ENCODE measurements at places on chromosomes 7 and 10.

- DNase-seq: no peak
These were observed 24.7 kb upstream of the SEMA3A start for GRCh38 chr7:84219310-84219709.

DNA sequence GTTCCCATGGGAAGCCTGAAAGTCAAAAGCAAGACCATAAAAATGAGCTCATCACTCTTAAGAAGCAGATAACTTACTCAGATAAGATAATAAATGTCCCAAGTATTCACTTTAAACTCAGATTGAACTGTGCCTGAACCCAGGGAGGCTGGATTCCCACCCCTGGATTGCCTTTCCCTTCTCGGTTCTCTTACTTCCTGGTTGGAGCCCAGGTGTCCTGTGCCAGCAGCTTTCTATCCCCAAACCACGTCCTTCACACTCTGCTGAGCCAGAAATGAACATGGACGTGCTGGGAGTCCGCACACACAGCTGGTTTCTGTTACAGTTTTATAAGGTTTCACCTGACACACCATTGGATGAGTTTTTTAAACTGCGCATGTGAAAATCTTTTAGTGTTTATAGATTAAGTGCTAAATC lies 636.2 kb upstream of the IGFBP3 start:
- no peak for DNase-seq

GRCh38 chr10:114726820-114727271 lies 68.8 kb upstream of the ABLIM1 start:
- DNase-seq: no peak

GRCh38 chr10:123863721-123864482 lies 27.7 kb downstream of the CPXM2 start:
- DNase-seq: no peak

DNA sequence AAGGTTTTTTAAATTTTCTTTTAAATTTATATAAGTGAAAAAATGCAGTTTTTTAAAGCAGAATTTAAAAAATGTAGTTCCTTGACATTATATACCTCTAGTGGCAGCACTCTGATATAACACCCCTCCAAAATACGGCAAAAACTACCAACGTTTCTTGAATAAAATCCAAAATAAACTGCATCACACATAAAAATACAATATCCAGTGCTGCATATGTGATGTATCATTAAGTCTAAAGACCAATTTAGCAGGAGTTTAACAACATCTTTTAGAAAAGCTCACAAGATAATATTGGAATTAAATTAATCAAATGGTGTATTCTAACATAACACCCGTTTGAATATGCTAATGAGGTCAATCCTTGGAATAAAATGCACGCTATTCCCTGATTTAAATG lies 1.4 kb downstream of the TCERG1L start:
- DNase-seq: no peak

- DNase-seq: no peak
These were observed 163.5 kb upstream of the PLXDC2 start for GRCh38 chr10:19652750-19653149.

Data from Kasumi-1 (cell line).